ENCODE measurements at places on chromosomes 16 and 17.
A peak's percentile ranks its signal among the peaks of the same experiment; 100 is the strongest.

GRCh38 chr16:28977703-28978662, 3.4 kb downstream of the SPNS1 start:
- DNase-seq = peak; percentile 78

DNA sequence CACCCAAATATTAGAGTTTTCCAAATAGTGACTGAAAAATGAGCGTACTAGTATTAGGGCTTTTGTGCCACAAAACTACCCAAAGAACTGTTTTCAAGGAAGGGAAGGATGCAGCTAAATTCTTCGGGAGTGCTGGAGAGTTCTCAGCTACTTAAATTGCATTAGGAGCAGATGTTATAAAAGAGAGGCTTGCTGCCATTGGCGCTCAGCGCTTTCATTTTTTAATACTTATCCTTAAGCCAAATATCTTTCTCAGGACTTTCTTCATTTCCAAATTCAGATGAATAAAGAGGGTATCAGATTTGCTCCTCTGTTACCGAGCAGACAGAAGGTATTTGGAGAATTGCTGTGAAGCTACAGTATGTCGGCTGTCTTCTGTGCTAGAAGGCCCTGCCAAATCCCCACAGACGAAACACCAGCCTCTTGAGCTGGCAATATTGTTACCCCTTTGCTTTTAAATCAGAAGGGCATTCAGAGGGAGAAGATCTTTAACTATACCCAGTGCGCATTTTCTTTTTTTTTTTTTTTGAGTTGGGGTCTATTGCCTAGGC, 47.2 kb upstream of the CLEC18A start:
- DNase-seq = no peak

DNA sequence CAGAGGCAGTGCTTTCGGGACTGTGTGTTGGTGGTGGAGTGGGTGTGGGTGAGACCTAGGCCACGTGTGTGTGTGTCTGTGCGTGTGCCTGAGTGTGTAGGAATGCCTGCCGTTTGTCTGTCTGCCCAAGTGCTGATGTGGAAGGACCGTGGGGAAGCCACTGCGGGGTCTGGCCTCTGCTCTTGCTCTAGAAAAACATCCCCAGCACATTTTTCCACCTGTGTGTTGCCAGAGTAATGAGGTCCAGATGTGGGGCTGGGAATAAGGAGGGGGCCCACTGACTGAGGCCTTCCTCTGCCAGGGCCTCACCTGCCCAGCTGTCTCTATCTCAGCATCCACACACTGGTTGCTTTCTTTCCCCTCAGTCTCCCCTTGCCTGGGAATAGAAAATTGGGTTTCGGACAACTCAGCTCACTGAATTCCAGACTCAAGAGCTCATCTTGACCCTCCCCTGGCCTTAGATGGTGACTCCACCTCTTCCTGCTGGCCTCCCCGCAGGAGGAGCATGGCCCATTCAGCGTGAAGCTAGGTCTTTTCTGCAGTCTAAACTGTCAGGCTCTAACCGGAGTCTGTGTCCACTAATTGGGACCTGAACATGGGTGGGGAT, 7.6 kb downstream of the SGCA start:
- DNase-seq = peak; percentile 86

- peak; percentile 29 for DNase-seq
Observed at GRCh38 chr16:935684-936083, 35.1 kb downstream of the LMF1 start.

GRCh38 chr17:76376318-76377133, 7.9 kb upstream of the SPHK1 start:
- DNase-seq = no peak

GRCh38 chr17:8479431-8479947, 43.8 kb downstream of the NDEL1 start:
- peak; percentile 39 for DNase-seq

DNA sequence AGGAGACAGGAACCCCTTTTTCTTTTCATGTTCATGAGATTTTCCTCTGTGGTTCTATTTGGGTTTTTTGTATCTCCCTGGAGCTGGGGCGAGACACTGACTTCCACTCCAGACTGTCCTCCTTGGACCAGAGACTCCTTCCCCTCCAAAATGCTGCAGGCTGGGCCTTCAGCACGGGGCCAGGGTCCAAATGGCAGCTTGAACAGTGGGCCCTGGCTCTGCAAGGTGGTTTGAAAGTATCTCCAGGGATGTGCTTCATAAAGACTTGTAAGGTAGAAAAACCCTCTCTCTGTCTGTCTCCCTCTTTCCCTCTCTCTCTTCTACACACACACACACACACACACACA, 236.1 kb downstream of the ZNF423 start:
- DNase-seq = peak; percentile 30

DNA sequence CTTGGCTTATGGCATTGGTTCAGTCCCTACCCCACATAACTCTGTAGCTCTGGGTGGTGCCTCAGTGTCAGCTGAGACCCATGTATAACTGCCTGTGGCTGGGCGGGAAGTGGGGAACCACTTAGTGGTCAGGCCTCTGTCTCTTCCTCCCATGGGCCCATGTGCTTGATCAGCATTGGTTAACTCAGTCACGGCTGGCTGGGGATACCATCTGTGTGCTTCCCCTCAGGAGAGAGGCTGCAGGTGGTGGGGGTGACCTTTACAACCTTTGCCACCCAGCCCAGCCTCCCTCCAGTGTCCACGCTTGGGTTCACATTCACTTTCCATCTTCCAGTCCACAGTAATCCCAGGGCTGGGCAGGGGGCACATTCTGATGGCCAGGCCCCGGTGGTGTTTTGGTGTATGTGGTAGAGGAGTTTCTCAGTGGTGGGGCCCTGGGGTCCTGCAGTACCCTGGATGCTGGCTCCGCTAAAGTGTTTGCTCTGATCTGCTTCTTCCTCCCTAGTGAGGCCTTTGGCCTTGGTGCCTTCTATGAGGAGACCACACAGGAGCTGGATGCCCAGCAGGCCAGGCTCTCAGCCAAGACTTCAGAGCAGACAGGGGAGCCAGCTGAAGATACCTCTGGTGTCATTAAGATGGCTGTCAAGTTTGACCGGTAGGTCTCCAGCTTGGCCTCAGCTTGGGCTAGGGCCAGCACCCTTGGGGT, 10.2 kb upstream of the NFATC3 start:
- no peak for DNase-seq

DNA sequence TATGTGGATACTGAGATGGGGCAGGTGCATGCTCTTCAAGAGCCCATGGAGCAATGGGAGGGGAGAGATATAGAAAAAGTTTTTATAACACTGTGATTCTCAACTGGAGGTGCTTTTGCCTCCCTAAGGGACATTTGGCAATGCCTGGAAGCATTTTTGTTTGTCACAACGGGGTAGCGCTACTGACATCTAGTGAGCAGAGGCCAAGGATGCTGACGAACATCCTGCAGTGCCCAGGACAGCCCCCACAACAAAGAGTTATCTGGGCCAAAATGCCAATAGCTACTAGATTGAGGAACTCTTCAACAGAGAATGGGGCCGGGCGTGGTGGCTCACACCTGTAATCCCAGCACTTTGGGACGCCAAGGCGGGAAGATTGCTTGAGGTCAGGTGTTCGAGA, 67.2 kb upstream of the CLEC3A start:
- no peak for DNase-seq

GRCh38 chr17:72393553-72393952, 272.7 kb downstream of the SOX9 start:
- DNase-seq = no peak

DNA sequence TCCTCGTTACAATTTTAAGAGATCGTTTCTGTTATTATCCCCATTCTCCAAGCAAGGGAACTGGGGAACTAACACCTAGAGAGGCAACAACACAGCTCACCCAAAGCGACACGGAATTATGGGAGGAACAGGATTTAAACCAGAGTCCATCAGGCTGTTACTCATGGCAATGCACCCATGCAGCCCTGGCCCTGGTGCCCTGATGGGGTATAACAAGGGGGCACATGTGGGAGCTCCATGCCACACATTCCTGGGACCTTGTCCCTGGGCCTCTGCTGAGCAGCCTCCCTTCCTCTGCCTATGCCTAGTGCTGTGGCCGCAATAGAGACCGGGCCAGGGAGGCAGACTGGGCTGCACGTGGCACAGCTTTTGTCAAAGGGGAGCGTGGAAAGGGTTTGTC, 13.3 kb upstream of the RCVRN start:
- no peak for DNase-seq

DNA sequence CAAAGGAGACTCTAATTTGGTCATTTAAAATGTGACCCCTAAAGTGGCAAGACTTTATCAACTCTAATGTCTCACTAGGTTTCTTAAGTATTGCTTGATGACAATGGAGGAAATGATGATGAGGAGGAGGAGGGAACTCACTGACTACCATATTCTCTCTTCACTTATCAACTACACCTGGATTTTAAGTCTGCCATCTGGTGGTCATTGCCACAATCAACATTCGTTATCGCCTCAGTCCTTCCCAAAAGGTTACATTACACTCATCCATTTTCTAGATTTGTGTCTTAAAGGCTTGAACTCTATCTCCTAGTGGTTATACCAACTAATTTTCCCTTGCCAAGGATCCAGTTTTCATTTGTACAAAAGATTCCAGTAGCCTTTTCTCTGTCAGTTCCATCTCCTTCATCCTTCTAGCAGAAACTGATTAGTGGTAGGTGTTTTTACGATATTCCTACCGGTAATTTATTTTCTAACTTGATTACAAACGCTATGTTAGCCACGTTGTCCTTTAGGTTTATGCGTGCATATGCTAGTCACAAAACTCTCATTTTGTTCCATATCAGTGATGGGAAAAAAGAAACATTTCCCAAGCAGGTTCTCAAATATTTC, 114.6 kb upstream of the NOG start:
- peak; percentile 66 for DNase-seq

GRCh38 chr17:70434536-70435490, 265.5 kb downstream of the KCNJ2 start:
- DNase-seq = no peak

DNA sequence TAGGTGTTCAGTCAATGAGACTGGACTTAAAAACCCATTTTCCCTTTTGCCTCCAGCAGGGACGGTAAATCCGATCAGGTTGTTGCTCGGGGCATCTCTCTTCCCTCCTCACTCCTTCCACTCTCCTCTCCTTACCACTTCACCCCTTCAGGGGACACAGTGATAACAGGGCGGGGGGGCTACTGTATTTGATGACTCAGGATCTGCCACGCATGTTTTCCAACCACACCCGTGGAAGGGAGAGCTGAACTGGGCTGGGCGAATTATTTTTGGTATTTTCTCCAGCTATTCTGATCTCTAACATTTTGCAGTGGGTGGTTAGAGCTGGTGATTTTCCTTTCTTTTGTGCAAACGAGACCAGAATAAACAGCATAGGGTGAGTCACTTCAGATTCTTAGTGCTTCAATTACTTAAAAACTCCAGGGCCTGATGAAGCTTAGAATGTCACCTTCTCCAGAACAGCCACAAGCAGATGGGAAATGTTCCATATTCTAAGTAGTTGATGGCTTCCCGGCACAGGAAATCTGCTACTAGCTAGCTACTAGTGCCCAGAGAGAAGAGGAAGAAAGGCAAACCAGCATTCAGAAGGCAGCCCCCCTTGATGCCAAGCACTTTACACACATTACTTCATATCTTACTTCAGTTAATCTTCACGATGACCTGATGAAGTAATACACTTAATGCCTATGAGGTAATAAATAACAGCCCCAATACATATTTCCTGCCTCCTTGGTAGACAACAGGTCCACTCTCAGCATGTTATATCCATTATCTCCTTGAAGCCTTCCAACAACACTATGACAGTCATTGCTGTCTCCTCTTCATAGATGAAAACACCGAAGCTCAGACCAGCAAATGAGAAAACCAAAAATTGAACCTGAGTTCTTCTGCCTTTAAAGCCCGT, 74.1 kb downstream of the ASIC2 start:
- no peak for DNase-seq

GRCh38 chr16:2350500-2350899, 10.0 kb upstream of the ABCA3 start:
- no peak for DNase-seq

GRCh38 chr16:21228361-21228872, 5.1 kb upstream of the ANKS4B start:
- DNase-seq = no peak

DNA sequence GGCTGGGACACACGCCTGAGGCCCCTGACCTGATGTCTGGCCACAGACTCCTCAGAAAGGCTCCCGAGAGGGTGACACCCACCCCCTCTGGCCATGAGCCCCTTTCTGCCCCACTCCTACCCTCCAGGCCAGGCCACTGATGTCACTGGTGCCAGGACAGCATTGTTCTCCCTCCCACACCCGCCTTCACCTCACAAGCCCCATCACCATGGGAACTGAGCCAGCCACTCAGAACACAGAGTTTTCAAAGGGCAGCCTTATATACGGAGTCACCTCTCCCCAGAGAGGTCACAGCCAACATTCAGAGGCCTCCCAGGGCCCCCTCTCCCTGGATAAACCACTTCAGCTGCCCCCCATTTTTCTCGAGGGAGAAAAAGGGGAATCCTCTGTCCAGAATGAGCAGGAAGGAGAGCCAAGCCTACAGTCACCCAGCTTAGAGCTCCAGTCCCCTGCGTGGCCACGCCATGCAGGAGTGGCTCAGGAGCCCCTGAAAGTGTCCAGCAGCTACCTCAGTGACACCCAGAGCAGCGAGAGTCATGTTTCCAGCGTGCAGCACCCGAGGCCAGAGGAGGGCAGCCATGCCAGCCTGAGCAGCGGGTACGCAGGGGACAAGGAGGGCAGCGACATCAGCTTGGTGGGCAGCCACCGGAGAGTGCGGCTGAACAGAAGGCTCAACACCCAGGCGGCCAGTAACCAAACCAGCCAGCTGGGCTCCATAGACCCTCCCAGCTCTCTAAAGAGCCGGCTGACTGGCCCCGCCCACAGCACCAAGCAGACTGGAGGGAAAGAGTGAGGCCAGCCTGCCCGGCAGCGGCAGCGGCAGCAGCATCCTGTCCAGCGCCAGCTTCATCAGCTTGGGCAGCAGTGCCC, at the start of gene C16orf82:
Gene C16orf82 (plus strand): TSS at position 260 of the 870 bp plus-strand sequence.
- DNase-seq = peak; percentile 78

- no peak for DNase-seq
Observed at GRCh38 chr16:85055493-85056210, 28.1 kb downstream of the KIAA0513 start.

DNA sequence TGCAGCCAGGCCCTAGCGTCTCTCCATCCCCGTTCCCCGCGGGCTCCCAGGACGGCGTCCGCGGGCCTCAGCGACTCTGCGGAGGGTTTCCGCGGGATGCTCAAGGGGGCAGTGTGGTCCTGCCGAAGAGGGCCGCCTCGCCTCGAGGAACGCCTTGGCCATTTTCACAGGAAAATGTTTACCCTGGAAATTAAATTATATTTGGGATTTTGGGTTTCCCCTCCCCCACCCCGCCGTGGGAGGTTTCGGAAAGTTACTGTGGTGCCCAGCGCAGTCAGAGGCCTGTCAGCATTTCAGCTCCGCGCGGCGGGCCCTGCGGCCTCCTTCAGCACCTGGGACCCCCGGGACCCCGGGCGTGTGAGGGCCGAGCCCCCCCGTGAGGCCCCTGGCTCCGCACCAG, 94.5 kb downstream of the PCTP start:
- DNase-seq = peak; percentile 93

DNA sequence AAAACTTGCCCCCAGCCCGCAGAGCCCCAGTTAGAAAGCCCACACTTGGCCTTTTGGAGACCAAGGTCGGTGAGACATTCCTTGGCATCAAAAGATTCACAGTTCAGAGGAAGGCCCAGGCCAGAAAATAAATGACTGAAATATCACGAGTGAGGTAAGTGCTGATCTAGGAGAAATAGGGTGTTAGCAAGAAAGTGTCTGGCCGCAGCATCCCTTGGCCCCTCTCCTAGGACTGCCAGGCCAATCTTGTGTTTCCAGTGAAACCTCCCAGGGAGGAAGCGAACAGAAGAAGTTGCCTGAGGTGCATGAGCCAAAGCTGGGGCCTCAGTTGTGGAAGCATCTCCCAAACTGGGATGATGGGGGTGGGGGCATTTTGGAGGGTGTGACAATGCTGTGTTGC, 22.5 kb upstream of the NSMCE1 start:
- DNase-seq = no peak
